ENCODE measurements at places on chromosomes 7 and 10.

DNA sequence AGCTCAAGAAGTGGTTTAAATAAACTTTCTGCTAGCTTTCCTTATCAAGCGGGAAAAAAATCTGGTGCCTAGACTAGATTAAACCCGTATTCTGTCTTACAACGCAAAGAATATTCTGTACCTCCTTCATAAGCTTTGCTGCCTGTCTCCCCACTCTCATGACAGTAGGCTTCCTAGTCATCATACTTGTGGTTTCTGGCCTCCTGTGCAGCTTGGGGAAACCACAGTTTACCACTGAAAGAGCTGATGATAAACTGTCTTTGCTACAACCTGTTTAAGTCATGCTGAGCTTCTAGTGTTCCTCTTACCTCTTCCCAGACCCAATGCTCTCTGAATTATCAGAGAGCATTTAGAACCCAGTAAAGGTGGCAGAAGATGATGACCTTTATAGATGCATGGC, 55.0 kb downstream of the PODXL start:
- no peak for DNase-seq

DNA sequence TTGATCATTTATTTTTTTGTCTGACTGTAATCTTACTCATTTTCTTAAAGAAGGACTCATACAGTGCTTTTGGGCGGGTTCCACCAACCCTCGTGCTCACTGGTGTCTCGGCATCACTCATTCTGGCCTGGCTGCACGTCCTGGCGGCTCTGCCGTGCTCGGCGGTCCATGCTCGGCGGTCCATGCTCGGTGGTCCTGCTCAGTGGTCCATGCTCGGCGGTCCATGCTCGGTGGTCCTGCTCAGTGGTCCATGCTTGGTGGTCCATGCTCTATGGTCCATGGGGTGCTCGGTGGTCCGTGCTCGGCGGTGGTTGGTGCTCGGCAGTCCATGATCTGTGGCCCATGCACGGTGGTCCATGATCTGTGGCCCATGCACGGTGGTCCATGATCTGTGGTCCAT, 72.5 kb downstream of the WDR37 start:
- no peak for DNase-seq

GRCh38 chr7:29109899-29110298, 36.4 kb downstream of the CPVL start:
- no peak for DNase-seq

GRCh38 chr10:77387247-77387646, 250.4 kb downstream of the KCNMA1 start:
- DNase-seq = no peak

DNA sequence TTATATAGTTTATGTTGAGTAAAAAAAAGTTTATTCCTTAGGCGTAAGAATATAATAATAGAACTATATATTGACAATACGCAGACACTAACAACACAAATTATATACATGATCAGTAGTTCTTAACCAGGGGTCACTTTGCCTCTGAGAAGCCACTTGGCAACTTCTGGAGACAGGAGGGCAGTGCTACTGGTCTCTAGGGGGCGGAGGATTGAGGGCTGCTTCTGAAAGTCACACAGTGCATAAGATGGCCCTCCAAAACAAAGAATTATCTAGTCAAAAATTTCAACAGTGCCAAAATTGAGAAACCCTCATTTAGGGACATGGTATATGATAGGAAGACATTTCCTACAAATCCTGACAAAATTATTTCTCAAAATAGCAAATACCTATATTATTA, 77.1 kb downstream of the THSD7A start:
- DNase-seq = no peak

GRCh38 chr7:2157473-2158279, 75.1 kb downstream of the MAD1L1 start:
- no peak for DNase-seq

DNA sequence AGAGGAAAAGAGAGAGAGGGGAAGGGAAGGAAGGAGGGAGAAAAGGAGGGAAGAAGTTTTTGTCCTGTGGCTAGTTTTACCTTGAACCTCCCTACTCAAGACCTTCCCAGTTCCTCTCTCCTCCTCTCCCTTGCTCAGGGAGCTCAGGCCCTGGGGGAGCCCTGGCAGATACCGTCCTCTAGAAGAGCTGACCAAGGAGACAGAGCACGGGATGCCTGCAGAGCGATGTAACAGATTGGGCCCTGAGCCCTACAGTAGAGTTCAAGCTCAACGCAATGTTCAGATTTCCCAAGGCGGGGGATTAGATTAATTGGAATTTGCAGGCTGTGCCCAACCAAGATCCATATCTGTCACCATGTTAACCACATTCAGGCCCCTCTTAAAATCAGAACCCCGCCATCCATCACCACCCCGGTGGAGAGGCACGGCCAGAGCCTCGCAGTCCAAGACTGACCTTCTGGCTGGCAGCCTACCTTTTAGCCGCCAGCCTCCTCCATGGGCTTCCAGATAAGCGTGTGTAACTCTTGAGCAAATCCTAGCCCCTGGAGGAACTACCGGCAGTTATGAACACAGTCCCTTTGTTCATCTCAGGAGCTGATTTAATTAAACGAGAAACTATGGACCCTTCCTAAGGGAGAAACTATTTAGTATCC, 70.6 kb downstream of the KCNMA1 start:
- DNase-seq = no peak

GRCh38 chr10:59281861-59282260, 80.5 kb downstream of the FAM13C start:
- DNase-seq = no peak

DNA sequence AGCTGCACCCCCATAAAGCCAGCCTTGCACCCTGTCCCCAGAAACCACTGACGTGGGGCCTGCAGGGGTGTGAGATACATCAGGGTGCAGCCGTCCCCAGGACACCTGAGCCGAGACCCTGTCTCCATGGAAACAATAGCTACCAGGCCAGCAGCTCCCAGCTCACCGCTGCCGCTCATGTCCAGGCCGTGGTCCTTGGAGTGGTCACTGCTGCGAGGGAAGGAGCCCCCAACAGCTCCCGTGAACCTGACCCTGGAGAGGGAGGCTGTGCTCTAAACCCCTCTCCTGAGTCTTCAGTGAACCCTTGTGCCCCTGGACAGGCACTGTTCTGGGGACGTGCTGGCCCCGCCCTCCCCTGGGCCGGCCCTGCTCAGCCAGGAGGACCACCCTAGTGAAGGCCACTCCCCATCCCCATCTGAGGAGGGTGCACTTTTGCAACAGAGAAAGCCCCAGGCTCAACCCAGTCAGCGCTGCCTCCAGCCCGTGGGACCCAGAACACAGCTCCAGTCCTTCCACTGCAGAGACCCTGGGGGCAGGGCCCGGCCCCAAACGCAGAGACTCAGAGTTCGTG, 19.6 kb upstream of the INPP5A start:
- DNase-seq = peak; percentile 25

All from activated CD4-positive, CD25-positive, alpha-beta regulatory T cell treated with anti-CD3 and anti-CD28 coated beads, Interleukin-2, amount 50 U/mL, for 72 hours (primary cell).